ENCODE measurements at places on chromosomes 3 and 15. TPM values are rescaled to one million over a fixed set of nuclear protein-coding genes. Genes with fewer than 3 reads are reported as not detected.

Gene TTC23
- total RNA-seq, result 19.6 TPM

Gene AP3B2
- total RNA-seq, result 0.67 TPM

Gene EXOSC7
- 23.2 TPM for total RNA-seq

Gene DAZL
- total RNA-seq, result not detected

Gene RARRES1
- total RNA-seq, result 43.8 TPM

Gene LRRK1
- total RNA-seq, result 43.7 TPM

Gene DGKG
- total RNA-seq, result 0.96 TPM

Gene FEZF2
- not detected for total RNA-seq

Gene EBLN2
- total RNA-seq, result 4.8 TPM

Gene GASK1A
- 10.0 TPM for total RNA-seq

Gene COL6A6
- not detected for total RNA-seq

Gene GABRA5
- total RNA-seq, result not detected

Gene ARID3B
- 14.5 TPM for total RNA-seq

Gene KCNMB3
- 2.1 TPM for total RNA-seq

Gene MEIS2
- total RNA-seq, result 3.8 TPM

Gene ZDHHC19
- not detected for total RNA-seq

Gene LMCD1
- 5.1 TPM for total RNA-seq

Gene CIDEC
- total RNA-seq, result 14.9 TPM

Gene FANCD2OS
- not detected for total RNA-seq

Gene C3orf20
- total RNA-seq, result not detected

Gene SPINK8
- total RNA-seq, result not detected

Gene P2RY14
- 18.2 TPM for total RNA-seq

Gene CCR1
- total RNA-seq, result 10.0 TPM

Gene PPP4R2
- 77.5 TPM for total RNA-seq

Gene GPR171
- 1.4 TPM for total RNA-seq

Gene C2CD4B
- 3.2 TPM for total RNA-seq

Gene TM2D3
- total RNA-seq, result 30.9 TPM

Gene UNC13C
- total RNA-seq, result 0.12 TPM

Gene TP63
- not detected for total RNA-seq

Gene RNF168
- total RNA-seq, result 23.7 TPM

Gene TLR9
- not detected for total RNA-seq
